ENCODE measurements at places on chromosomes 13 and 19.
A peak's percentile ranks its signal among the peaks of the same experiment; 100 is the strongest.

GRCh38 chr19:54229146-54229545, 6.3 kb upstream of the LILRB3 start:
- no peak for DNase-seq

DNA sequence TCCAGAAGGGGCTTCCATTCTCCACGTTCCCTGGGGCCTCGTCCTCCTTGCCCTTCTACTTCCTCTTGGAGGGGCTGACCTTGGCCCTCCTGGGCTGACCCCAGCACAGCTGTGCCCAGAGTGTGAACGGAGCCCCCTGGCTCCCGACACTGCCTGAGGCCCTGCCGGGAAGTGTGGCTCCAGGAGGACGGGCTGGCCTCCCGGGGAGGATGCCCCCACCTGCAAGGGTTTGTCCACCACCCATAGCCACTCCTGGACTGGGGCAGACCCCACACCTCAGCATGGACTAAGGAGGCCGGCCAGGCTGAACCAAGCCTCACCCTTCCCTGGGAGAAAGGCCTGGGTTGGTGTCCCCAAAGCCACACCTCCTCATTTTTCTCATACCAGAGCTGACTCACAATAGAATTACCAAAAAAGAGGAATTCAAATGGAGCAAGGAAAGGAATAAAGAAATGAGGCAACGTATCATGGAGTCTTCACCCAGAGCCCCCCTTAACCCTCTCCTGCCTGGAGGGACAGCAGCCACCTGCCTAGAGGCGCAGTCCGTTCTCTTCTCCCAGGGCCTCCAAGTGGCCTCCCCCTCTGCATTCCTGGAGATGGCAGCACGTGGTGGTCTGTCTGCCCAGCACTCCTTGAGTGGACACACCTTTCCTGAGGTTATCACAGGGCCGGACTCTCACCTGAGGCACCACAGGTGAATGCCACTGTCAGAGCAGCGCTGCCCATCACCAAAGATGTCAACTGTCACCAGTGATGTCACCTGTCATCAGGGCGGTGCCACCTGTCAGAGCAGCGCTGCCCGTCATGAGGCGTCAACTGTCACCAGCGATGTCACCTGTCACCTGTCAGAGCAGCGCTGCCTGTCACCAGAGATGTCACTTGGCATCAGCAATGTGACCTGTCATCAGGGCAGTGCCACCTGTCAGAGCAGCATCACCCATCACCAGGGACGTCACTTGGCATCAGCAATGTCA, 3.1 kb upstream of the C13orf46 start:
- peak; percentile 23 for DNase-seq

DNA sequence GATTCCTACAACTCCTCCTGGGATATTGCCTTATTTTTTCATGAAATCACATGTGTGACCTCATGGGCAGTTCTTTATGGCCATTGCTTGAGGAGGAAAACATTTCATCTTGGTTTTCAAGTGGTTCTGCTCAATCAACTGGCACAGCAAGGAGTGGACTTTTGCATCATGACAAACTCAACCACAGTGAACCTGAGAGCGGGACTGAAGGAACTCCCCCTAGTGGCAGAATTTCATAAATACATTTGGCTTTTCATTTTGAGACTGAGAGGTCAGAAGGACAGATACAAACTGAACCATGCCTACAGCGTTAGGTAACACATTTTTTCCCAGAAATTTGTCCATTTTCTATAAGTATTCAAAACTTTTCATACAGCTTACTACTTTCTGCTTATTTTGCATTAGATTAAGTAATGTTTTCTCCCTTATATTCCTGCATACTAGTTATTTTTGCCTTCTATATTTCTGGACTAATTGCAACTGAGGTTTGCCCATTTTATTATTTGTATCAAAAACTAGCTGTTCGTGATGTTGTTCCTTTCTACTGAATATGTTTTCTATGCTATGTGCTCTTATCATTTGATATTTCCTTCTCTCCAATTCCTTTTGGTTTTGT, 13.4 kb upstream of the SIGLEC12 start:
- peak; percentile 29 for DNase-seq

DNA sequence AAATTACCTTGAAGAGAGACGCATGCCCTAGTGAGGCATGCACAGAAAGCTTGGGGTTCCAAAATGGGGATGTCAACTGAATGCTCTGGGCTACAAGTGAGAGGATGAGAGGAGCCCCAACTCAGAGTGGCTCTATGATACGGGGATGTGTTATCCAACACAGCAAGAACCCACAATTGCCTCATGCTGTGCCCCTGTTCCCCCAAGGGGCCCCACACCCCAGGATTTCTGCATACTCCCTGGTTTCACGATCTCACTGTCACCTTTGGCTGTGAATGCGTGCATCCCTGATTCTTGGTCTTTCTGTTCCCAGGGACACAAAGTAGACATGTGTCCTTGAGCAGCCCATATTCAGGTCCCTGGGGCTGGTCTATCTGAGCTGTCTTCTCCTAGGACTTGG, 29.3 kb downstream of the WDR88 start:
- DNase-seq, result no peak

DNA sequence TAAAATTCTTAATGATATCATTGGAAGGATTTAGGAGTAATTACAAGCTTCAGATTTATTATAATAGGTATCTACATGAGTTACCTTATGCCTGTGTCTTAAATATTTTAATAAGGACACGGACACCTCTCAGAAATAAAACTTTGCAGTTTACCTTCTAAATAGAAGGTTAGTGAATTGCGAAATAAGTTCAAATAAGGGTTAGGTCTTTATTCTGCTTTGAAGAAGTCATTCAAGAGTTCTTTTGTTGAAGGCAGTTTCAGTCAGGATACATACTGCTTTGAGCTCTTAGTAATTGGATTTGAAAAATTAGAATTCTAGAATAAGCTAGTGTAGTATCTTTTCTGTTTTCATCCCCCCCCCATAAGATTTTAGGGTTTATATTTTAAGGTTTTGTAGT, 53.0 kb downstream of the NAA16 start:
- DNase-seq, result no peak

Data from HS-5 (cell line).